Left cardiac atrium (tissue), 4 donors: ENCODE measurements at places on chromosomes 1 and 21. TPM values are rescaled to one million over a fixed set of nuclear protein-coding genes. Genes with fewer than 3 reads are reported as not detected.

DNA sequence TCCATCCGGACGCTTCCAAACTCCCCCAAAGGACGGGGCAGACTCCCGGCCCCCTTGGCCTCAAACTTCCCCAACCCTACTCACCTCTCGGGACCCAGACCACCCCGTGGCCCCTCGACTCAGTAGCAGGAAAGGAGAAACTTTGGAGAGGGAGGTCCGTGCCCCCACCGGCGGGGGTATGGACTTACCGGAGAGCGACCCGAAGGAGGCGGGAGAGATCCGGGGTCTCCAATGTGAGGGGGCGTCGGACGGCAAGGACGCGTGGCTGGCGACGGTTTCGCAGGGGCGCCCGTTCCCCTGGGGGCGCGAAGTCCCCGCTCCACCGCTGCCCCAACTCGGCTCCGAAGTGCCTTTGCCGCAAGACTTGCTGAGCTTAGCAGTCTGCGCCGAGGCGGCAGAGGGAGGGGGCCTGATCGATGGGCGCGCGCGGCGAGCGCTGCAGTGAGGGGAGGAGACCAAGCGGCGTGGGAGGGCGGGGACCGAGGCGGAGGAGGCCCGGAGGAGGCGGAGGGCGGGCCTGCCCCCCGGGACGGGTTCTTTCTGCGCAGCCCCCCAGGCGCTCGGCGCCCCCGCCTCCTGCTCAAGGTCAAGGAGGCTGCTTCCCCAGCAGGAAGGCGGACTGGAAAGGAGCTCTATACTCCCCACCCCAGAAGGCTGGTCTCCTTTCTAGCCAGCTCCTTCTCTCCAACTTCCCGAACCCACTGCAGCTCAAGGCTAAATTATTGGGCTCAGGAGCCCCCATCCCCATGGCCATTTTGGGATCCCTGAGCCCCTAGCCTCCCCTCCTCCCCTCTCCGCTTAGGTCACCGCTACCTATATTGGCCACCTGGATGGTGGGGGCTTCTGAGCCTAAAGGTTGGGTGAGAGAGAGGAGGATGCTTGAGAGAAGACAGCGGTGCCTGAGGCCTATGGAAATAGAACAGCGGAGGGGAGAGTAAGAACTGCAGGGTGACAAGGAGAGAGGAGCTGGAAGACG, at the start of gene SYT2:
Gene SYT2, minus strand, starts transcription at position 385 of the 976 bp plus-strand sequence. CDS start 104,682 bp downstream, outside the sequence.
- DNase-seq = peak; percentile 36

GRCh38 chr21:33268737-33269441, 2.7 kb downstream of the IL10RB start:
- no peak for DNase-seq

DNA sequence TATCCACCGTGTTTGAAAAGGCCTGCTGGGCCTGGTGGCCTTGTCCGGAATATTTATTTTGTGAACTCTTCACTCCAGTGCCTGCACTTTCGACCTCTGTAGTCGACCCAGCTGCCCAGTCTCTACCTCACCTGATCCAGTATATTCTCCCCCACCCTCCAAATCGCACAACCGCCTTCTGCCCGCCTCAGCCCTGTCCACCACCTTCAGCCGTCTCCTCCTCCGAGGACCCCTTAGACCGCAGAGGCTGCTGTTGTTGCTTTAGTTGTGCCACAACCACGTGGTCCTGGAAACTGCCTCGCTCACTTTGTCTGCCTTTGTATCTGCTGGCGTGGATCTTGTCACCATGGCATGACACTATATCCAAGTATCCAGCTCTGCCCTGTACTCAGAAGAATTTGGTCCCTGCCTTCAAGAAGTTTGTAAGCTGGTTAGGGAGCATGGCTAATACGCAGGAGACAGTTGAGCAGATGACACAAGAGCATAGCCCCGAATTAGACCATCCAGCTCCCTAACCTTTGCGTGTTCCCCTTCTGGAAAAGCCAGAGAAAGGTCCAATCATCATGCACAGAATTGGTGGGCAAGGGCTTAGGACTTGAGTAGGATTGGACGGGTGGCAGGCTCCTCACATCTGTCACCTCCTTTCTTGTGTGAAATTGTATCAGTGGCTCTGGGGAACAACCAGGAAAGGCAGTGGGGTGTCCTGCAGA, 1.5 kb downstream of the PHGDH start:
- DNase-seq = no peak

DNA sequence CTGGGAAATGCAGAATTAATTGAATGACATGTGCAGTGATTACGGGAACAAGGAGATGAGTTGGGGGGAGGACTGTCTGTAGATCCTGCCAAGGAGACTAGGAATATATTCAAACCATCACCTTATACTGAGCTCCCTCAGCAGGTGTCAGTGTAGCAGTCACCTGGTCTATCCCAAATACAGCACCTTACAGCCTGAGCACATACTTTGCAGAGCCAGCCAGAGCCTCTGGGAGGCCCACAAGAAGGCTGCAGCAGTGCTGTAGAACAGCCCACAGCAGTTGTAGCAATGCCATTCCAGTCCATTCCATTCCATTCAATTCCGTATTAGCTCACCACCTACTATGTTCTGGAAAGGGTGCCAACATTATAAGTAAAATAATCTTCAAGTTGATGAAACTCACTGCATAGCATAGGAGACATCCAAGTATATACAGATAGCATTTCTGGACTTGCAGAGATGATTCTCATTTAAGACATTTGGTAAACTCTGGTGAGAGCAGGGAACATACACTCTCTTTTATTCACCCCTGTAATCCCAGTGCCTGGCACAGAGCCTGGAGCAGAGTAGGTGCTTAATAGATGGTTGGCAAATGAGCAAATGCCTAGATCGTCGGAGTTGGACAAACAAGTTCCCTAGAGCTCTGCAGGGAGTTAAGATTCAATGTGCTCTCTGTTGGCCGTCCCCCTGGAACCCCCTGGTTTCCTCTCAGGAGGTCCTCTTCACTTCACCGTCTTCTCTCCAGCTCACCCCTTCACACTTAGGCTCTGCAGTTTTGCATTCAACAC, 44.7 kb downstream of the KCNC4 start:
- no peak for DNase-seq

DNA sequence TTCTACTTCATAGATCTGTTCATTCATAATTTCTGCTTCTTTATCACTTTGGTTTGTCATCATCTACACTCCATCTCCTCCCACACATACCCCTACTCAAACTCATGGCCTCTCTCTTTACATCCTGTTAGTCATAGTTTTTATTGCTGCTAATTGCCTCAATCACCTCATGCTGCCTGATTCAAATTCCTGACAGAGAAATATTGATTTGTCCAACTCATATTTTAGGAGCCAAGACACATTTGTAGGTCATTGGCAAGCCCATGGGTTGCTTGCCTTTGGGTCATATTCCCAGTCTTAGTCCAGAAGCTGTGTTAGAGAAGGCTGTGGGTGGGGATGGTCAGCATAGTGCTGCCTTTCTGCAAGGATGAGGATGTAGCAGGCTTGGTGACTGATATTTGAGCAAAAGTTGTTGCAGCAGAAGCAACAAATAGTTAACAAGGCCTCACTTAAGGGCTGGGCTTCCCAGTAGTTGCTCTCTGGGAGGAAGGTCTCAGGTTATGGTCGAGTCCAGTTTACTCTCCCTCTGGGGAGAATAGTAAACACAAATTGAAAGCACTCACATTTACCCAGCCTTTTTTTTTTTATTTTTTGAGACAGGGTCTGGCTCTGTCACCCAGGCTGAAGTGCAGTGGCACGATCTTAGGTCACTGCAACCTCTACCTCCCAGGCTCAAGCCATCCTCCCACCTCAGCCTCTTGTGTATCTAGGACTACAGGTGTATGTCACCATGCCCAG, 22.4 kb upstream of the EPS15 start:
- DNase-seq = no peak

DNA sequence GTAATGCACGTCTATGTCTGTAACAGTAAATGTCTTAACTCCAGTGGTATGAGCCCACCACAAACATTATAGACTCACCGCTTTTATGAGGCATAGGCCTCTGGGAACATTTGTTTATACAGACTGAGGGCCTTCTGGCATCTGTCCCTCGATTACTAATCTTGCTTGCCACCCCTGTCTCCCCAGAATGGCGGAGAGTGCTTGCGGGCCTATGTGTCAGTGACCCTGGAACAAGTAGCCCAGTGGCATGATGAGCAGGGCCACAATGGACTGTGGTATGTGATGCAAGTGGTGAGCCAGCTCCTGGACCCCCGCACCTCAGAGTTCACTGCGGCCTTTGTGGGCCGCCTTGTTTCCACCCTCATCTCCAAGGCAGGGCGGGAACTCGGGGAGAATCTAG, 18.3 kb upstream of the SHISA4 start:
- DNase-seq = no peak

DNA sequence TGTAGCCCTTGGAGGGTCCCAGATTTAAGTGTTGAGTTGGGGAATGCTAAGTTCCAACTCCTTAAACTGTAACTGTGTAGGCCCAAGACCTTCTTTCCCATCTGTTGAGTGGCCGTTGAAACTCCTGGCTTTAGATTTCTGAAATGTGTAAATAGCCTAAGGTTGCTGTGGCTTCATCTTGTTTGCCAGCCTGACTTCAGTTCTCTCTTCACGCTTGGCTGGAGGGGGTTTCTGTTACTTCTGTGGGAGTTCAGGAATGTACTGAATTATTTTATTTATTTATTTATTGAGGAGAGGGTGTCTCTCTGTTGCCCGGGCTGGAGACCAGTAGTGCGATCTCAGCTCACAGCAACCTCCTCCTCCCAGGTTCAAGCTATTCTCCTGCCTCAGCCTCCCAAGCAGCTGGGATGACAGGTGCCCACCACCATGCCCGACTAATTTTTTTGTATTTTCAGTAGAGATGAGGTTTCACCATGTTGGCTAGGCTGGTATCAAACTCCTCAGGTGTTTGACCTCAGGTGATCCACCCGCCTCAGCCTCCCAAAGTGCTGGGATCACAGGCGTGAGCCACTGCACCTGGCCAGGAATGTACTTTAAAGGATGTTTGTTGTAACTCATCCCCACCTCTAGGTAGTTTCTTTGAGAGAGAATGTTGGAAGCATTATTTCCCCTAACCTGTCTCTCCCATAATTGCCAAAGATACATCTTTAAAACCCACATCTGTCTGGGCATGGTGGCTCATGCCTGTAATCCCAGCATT, 5.9 kb downstream of the TTC39A start:
- no peak for DNase-seq

DNA sequence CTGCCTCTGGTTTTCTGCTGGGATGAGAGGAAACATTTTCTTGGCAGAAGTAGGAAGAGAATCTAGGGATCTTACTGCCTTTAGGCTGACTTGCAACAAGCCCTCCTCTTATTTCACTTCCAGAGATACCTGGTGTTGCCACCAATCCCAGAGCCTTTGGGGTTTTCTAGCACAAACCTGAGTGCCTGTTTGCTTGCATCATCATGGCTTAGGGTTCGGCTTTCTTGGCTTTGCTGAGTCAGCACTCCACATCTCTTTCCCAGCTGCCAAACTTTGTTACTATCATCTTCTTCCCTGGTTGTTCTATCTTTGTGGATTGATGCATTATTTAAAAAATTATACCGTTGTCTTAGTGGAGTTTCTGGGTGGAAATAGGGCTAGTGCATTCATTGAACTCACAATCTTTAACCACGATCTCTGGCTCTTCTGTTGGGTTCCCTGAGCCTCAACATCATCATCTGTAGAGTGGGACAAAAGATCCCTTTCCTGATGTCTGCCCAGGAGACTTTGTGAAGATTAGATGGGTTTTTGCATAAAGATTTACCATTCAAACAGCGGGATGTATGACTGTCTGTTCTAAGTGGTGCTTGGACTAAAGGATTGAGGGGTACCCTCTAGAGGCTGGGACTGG, 76.6 kb upstream of the SELENON start:
- DNase-seq = no peak

- DNase-seq = peak; percentile 14
Observed at GRCh38 chr21:43271452-43272020, 102.7 kb downstream of the CRYAA start.

GRCh38 chr1:41241749-41242341, at the start of gene SCMH1:
TSS of gene SCMH1 (minus strand) at chr1:41242306. CDS start at chr1:41186133, 56,173 bp downstream.
- DNase-seq = peak; percentile 53

- DNase-seq = no peak
Observed at GRCh38 chr1:158941317-158941716, 10.0 kb downstream of the PYHIN1 start.

- DNase-seq = no peak
Observed at GRCh38 chr1:190124068-190124467, 353.6 kb downstream of the BRINP3 start.

The ELAPOR1 gene
- total RNA-seq = 0.21 TPM

The PPFIA4 gene
- total RNA-seq = 16.3 TPM

The DNM3 gene
- total RNA-seq = 2.8 TPM

The SYPL2 gene
- total RNA-seq = 15.4 TPM

The STXBP3 gene
- 27.7 TPM for total RNA-seq

The TARS2 gene
- total RNA-seq = 16.3 TPM

The CDA gene
- total RNA-seq = 2.4 TPM

The SLC6A17 gene
- 0.13 TPM for total RNA-seq

The KLHL21 gene
- 75.8 TPM for total RNA-seq
